ENCODE measurements at places on chromosomes 2 and 18. TPM values are rescaled to one million over a fixed set of nuclear protein-coding genes. Genes with fewer than 3 reads are reported as not detected.

GRCh38 chr2:63614983-63615945 lies 26.5 kb downstream of the MDH1 start:
- H3K4me3 ChIP-seq = no peak overlapping the region
- no peak overlapping the region for H3K27ac ChIP-seq
- H3K36me3 ChIP-seq = no peaks in the 10 kb centered on the region
- no peak for DNase-seq

- peaks cover 17% of the 10 kb centered on the region for H3K4me1 ChIP-seq
- H3K27ac ChIP-seq = peak overlapping the region; percentile 91
- DNase-seq = no peak
- no peaks in the 10 kb centered on the region for H3K27me3 ChIP-seq
- H3K4me3 ChIP-seq = peak overlapping the region; percentile 77
- H3K36me3 ChIP-seq = no peaks in the 10 kb centered on the region
These were observed 1.2 kb downstream of the TMEM237 start for GRCh38 chr2:201642086-201642578.

- DNase-seq = no peak
- no peaks in the 10 kb centered on the region for H3K27me3 ChIP-seq
- H3K36me3 ChIP-seq = no peaks in the 10 kb centered on the region
- no peak overlapping the region for H3K27ac ChIP-seq
- no peak overlapping the region for H3K4me3 ChIP-seq
These were observed 44.5 kb downstream of the MAPRE2 start for GRCh38 chr18:35085450-35086380.

GRCh38 chr2:241298673-241299072 lies 16.8 kb downstream of the HDLBP start:
- no peaks in the 10 kb centered on the region for H3K27me3 ChIP-seq
- H3K36me3 ChIP-seq = no peaks in the 10 kb centered on the region
- no peak overlapping the region for H3K27ac ChIP-seq
- DNase-seq = no peak

Gene L3MBTL4
- total RNA-seq = 0.20 TPM
